ENCODE measurements at places on chromosomes 11 and 22.

DNA sequence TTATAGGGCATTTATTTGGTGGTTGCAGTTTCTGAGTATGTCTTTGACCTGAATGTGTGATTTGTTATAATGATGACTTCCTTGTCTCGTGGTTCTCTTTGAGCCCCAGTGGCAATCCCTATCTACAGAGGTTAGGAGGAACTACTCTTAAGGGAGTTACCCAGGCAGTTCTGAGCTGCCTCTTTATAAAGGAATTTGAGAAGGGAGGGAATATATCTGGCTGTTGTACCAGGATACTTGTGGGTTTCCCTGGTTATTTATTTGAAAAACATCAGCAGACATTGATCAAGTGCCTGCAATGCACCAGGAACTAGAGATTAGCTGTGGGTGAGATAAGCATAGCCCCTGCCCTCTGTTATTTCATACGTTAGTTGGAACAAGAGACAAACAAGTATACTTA, 243.5 kb upstream of the ARHGAP20 start:
- DNase-seq, result no peak

- DNase-seq, result no peak
These were observed 20.5 kb upstream of the CLPB start for GRCh38 chr11:72454791-72455190.

- no peak for DNase-seq
These were observed 67.0 kb downstream of the IGLL5 start for GRCh38 chr22:22954656-22955055.

DNA sequence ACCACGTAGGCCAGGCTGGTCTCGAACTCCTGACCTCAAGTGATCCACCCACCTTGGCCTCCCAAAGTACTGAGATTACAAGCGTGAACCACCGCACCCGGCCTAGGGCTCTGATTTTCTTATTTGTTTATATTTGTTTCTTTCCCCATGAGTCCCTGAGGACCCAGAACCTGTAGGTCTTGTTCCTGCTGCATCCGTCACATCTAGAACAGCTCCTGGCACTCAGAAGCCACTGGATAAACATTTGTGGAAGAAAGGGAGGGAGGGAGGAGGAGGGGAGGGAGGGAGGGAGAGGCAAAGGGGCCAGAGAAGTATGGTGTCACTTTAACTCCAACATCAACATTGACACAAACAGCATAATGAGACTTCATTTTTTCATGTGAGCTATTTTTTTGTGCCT, 67.7 kb downstream of the CELSR1 start:
- no peak for DNase-seq

DNA sequence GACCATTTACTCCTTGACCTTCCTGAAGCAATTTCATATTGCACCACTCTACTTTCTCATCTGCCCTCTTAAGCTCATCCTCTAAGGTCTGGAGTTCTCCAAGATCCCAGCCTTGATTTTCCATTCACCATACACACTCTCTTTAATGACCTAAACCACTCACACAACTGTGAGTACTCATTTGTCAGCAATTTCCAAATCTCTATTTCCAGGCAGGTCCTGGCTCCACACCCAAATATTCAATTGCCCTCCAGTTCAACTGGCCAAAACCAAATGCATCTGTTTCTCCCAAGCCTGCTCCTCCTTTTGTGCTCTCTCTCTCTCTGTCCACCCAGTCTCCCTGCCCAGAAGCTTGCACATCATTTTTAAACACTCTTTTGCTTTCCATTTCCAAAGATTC, 39.6 kb downstream of the NEU3 start:
- no peak for DNase-seq

DNA sequence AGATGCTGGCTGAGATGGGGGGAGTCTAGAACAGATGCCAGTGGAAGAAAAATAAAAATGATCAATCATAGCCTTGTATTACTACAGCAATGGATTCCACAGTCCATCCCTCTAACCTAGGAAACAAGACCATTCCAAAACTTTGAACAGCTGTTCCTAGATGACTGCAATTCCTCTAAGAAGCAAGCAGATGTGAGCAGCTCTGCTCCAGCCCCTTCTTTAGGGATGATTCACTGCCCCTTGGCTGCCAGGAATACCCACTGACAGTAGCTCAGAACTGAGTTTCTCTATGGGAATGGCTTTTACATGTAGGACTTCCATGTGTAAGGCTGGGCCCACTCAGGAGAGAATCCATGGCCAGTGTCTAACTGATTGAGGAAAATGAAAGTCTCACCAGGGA, 943.9 kb downstream of the OPCML start:
- no peak for DNase-seq

GRCh38 chr11:72038491-72038890, 39.8 kb downstream of the IL18BP start:
- no peak for DNase-seq

- DNase-seq, result no peak
These were observed 20.0 kb downstream of the MMP7 start for GRCh38 chr11:102510439-102511135.

- DNase-seq, result peak; percentile 29
These were observed 16.7 kb downstream of the TECTA start for GRCh38 chr11:121117788-121118187.

DNA sequence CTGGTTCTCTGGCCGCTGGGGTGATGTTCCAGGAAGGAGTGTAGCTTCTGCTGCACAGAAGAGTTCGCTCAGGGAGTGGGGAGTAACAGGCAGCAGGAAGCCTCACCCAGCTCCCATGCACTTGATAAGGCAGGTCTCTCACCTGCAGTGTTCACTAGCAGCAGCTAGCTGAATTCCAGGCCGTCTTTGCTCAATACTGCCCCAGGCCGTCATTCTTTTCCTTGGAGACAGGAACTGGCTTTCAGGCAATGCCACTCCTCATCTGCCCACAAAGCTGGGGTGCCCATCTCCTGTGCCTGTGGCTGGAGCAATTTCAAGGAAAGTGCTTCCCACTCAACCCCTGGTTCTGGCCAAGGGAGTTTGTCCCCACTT, 66.1 kb downstream of the ARHGAP42 start:
- DNase-seq, result peak; percentile 55

DNA sequence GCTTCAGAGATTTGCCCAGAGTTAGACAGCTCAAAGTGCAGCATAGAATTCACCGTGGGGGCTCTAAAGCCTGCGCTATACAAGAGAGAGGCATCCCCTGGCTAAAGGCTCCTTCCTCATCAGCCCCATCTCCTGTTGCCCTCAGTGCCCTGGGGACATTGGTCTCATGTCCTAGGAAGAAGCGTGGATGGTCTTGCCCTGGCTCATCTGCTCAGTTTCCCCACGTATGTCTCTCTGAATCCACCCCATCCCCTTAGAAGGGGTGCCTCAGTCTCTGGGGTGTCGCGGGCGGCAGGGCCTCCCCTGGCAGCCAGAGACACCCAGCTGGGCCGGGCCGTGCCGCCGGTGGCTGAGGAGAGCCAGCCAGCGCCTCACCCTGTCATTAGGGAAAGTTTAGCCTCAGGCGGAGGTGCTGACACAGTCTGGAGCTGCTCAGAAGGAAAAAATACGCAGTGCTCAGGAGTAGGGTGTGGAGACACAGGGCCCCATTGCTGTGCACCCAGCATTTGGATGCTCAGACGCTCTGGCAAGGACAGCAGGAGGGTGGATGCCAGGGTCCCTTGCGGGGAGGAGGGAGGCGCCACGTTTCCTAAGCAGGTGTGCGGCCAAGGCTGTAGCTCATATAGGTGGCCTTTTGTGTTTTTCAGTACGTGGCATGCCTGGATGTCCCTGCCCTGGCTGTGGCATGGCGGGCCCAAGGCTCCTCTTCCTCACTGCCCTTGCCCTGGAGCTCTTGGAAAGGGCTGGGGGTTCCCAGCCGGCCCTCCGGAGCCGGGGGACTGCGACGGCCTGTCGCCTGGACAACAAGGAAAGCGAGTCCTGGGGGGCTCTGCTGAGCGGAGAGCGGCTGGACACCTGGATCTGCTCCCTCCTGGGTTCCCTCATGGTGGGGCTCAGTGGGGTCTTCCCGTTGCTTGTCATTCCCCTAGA, 1.3 kb downstream of the SLC39A13 start:
- peak; percentile 36 for DNase-seq

DNA sequence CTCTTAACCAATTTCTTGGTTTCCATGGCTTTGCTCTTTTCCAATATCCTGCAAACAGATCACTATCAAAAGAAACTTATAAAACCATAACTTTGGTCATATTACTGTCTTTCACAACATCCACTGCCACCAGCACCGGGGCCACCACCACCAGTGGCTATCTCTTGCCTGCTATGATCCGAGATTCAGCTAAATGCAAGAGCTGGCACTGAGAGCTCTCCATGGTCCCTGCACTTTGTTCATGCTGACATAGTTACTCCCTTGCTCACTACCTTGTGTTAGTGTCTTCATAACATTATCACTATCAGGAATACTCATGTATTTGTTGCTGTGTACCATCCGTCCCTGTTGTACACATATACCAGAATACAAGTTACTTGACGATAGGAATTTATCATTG, 299.0 kb downstream of the ETS1 start:
- DNase-seq, result no peak

GRCh38 chr11:1510928-1511327, 24.3 kb upstream of the MOB2 start:
- DNase-seq, result peak; percentile 18

- DNase-seq, result no peak
These were observed 4.2 kb upstream of the GRK2 start for GRCh38 chr11:67261946-67262681.

DNA sequence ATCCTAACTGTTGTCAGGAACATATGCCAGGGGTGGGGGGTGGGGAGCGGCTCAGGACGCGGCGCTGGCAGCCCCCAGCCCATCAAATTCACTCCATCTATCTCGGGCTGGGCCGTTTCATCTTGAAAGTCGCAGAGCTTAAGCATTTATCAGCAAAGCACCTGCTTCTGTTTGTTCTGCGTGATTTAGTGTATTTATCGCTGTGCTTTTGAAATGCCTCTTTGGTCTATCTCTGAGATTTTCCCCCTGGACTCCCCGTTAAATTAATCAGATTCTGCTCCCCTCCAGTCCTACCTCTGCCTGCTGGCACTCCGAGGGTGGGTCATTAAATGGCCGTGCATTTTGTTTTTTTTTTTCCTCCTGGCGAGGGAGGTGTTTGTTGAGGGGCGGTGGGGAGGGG, 446.2 kb downstream of the TBC1D22A start:
- DNase-seq, result no peak

DNA sequence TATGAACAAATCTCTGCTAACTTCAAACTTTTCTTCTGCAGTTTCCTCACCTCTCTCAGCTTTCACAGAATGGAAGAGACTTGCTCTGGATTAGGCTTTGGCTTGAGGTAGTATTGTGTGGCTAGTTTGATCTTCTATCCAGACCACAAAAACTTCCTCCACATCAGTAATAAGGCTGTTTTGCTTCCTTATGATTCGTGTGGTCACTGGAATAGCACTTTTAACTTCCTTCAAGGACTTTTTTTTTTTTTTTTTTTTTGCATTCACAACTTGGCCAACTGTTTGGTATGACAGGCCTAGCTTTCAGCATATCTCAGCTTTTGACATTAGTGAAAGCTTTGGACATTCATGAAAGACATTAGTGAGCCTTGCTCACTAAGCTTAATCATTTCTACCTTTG, 47.5 kb upstream of the LRRC55 start:
- DNase-seq, result no peak

DNA sequence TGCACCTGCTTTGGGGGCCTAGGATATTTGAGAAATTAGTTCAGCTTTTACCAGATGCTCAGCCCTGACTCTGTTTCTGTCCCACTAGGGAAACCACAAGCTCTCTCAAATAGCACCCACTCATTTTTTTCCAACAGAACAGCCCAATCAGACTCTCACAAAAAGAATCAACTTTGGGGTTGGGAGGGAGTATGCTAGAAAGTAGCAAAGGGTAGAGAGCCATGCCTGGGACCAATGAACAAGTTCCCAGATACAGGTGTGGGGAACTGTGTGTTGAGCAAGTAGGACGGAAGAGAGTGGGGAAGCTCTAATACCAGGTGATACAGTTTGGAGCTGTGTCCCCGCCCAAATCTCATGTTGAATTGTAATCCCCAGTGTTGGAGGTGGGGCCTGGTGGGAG, 41.1 kb downstream of the TRIM66 start:
- DNase-seq, result no peak

GRCh38 chr11:126732981-126733380, 267.6 kb downstream of the KIRREL3 start:
- no peak for DNase-seq

- DNase-seq, result no peak
These were observed 107.9 kb downstream of the ANO3 start for GRCh38 chr11:26439854-26440253.

DNA sequence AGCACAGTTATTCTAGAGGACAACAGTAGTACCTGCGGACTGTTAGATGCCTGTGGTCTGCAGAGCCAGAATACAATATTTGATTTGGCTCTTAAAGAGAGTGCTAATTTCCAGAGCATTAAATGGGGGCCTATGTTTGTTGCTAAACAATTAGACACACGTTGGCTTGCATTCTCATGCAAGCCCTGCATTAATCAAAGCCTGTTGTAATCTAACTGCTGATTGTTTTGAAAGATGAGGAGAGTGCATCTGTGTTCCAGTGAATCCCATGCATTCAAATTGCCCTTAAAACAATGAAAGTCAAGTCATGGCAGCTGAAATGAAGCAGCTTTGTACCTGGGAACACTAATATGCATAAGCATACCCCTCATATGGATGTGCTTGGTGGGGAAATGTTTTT, 419.4 kb downstream of the DYNC2H1 start:
- DNase-seq, result peak; percentile 18

- no peak for DNase-seq
These were observed 423.7 kb downstream of the SHANK2 start for GRCh38 chr11:70828593-70829082.

- no peak for DNase-seq
These were observed 56.0 kb upstream of the PARVA start for GRCh38 chr11:12321217-12321937.

DNA sequence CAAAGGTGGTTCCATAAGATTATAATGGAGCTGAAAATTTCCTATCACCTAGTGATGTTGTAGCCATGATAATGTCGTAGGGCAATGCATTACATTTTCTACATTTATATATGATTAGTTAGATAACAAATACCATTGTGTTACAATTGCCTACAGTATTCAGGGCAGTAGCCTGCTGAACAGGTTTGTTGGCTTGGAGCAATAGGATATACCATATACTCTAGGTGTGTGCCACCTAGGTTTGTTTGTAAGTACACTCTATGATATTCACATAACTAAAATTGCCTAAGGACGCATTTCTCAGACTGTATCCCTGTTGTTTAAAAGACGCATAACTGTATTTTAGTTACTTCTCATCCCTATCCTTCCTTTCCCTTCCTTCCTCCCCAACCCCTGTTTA, 13.6 kb downstream of the PLEKHB1 start:
- no peak for DNase-seq
